ENCODE measurements at places on chromosomes 5 and 9.

- no peak for DNase-seq
These were observed 13.6 kb upstream of the CCDC180 start for GRCh38 chr9:97293818-97294217.

- no peak for DNase-seq
These were observed 13.1 kb upstream of the IFNA5 start for GRCh38 chr9:21317956-21318923.

- no peak for DNase-seq
These were observed 121.5 kb downstream of the MAST4 start for GRCh38 chr5:66717455-66718373.

DNA sequence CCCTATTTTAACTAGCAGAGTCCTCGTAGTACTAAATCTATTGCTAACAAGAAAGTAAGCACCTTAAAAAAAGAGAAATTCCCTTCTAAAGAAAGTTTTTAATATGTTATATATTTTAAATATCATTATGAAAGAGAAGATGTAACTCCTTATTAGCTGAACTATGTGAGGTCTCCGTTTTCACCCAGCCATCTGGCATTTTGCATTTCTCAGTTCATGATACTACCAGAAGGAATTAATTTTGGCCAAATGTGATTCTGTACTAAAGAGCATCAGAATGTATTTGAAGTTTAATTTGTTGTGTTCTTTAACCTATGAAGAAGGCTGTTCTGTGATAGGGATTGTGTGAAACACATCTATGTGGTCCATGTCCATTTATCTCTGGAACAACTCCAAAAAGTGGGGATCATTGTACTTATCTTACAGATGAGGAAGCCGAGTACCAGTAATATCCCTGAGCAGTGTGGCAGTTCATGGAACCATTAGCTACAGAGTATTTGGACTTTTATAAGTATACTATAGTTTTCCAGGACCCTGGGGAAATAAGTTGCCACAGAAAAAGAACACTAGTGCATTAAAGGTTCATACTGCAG is 29.8 kb downstream of the TNFAIP8 start:
- DNase-seq, result no peak

DNA sequence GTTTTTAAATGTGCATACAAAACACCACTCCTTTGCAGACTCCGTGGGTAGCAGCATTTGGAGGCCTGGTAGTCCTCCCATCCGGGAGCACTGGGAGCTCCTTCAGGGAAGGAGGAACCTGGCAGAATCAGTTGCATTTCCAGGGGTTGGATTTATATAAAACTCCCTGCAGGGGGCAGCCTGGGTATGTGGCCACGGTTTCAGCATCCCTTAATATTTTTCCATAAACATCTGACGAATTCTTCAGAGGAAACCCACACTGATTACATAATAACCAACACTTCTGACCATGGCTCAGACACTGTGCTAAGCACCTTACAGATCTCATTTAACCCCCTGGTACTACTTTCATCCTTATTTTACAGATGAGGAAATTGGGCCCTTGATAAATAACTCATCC is 6.1 kb upstream of the AFAP1L1 start:
- no peak for DNase-seq

GRCh38 chr5:134411228-134411545 is 494 bp downstream of the CDKN2AIPNL start:
- no peak for DNase-seq

GRCh38 chr5:73906277-73906676 is 280.3 kb downstream of the ARHGEF28 start:
- no peak for DNase-seq

DNA sequence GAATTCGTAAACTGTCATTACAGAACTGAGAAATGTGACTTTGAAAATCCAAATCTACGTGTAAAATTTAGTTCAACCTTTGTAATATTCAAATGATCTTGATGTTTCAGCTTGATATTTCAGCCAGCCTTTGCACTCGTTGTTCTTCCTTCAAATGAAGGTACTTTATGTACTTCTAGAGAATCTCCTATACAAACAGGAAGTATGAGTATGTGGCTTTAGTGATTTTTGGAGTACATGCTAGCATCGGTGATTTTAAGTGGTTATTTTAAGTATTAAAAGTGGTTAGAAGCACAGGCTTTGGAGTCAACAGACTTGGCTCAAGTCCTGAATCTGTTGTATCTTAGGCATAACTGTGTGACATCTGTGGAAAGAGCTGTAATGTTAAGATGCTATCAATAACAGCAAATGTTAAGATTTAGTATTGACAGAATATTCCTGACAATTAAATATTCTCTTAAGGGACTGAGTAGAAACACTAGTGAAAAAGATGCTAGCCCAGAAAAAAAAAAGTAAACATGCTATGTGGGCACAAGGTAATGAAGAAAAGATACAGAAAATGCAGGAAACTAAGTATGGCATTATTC is 398.0 kb downstream of the ADGRV1 start:
- no peak for DNase-seq

DNA sequence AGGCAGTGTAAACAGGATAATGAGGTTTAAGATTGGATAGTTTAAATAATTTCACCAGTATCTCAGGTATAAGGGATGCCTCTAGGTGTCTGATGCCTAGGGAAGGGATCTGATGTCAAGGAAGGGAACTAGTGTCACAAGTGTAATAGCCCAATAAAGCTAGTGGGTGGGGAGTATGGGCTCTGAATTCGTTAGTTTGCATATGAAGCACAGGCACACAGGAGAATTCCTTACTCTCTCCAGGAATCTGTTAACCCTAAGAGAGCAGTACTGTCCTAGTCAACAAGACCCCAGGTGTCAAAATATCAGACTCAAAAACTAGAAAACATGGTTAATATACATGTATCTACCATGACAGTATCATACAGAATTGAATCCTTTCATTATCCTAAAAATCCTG is 352.5 kb upstream of the CYLC2 start:
- DNase-seq, result no peak

DNA sequence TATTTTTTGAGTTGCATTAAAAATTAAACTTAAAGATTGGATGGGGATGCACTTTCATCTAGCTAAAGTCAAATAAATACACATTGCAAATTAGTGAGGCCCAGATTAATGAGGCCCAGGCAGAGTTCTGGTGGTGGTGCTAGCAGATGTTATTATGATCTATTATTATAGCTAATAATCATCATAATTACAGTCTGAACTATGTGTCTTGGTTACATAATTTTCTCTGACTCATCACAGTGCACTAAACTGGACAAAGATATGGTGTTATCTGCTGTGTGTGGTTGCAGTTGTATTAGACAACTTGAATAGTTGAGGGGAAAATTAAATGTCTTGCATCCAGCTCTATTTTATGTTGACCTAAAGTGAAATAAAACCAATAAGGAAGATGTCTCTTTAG is 568.8 kb downstream of the TLR4 start:
- no peak for DNase-seq

- DNase-seq, result no peak
These were observed 22.4 kb upstream of the SMIM15 start for GRCh38 chr5:61184708-61185107.

- no peak for DNase-seq
These were observed 38.4 kb upstream of the RXRA start for GRCh38 chr9:134287591-134288491.

DNA sequence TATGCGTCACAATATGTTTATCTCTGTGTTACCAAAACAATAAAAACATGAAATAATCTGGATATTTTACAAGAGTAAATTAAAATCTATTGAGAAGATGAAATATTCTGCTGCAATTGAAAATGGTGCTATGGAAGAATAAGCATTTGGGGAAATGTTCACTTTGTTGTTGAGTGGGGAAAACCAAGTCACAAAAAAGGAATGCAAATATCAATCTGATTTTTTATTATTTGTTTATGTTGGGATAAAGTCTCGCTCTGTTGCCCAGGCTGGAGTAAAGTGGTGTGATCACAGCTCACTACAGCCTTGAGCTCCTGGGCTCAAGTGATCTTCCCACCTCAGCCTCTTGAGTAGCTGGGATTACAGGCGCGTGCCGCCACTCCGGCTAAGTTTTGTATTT is 8.6 kb upstream of the F2RL1 start:
- DNase-seq, result no peak

- DNase-seq, result no peak
These were observed 14.3 kb upstream of the SLC36A3 start for GRCh38 chr5:151317871-151318270.

DNA sequence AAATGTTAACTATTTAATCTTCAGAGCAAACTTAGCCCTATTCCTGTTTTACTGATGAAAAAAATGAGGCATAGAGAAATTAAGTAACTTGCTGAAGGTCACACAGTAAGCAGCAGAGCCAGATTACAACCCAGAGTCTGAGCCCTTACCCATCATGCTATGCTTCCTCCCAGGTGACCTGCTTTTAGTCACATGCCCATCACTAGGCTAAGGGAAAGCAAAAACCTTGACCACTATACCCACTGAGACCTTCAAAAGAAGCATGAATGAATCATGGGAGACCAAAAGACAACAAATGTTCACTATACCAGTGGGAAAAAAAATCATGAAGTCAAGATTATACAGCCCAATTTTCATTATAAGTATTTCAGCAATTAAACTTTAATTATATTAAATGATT is 5.3 kb upstream of the HAUS6 start:
- DNase-seq, result no peak

- DNase-seq, result no peak
These were observed 110.0 kb downstream of the LURAP1L start for GRCh38 chr9:12884736-12885395.

GRCh38 chr5:171867786-171868185 is 82.2 kb downstream of the SMIM23 start:
- DNase-seq, result no peak

DNA sequence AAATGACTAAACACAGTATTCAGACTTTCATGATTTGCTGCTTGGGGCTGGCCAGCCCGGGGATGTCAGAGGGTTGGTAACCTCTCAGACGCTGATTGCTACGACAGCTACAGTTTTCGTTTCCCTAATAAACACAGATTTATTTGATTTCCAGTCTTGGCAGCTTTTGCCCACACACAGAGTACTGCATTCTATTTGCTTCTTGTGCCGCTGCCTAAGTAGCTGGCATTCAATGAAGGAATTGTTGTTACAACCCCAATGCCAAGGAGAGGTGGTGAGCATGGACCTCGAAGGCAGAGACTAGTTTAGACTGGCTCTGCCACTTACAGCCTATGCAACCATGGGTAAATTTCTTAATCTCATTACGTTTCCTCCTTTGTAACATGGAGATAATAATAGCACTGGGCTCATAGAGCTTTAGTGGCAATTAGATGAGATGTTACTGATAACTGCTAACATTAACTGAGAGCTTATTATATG is 247.1 kb upstream of the PANK3 start:
- DNase-seq, result no peak

GRCh38 chr9:93141771-93142483 is 7.9 kb upstream of the NINJ1 start:
- DNase-seq, result no peak

DNA sequence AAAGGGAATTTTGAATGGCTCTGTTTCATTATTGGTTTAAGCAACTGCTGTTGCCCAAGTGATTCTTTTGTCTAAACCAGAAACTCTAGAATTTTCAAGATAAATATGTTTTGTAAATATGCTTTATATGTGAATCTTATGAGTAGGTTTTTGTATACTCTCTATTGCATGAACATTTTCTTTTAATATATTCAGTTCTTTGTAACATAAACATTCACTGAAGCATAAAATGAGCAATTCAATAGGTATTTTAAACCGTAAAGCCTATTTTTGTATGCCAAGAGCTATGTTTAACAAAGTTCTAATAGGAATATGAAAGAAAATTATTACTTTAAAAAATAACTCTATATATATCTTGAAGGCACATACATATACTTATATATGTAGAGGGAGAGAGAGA is 293.1 kb downstream of the PSAT1 start:
- no peak for DNase-seq

- no peak for DNase-seq
These were observed 417.4 kb upstream of the RIOK2 start for GRCh38 chr5:97600486-97600885.

DNA sequence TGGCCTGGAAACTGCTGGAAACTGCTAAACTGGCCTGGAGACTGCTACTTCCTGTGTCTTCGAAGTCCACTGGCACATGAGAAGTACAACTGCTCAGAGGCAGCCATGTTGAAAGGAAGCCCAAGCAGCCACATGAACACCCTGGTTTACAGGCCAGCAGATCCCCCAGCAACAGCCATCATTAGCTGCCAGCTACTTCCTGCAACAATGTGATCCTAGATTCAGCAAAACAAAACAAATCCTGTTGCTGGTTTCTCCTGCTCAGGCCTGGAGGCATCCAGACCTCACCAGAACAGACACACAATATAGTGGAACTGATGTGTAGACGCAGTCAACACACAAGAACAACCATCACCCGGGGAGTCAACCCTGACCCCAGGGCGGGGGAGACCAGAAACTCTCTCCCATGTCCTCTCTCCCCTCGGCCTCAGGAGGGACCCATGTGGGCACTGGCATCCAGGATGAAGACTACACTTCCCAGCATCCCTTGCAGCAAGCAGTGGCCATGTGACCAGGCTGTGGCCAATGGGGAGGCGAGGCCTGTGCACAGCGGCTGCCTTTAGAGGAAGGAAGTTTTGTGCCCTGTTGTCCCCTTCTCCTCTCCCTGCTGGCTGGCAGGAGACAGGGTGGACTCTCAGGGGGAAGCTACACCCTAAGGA is 9.2 kb upstream of the LCN15 start:
- peak; percentile 10 for DNase-seq

GRCh38 chr5:137393196-137393993 is 105.7 kb downstream of the SPOCK1 start:
- DNase-seq, result no peak

DNA sequence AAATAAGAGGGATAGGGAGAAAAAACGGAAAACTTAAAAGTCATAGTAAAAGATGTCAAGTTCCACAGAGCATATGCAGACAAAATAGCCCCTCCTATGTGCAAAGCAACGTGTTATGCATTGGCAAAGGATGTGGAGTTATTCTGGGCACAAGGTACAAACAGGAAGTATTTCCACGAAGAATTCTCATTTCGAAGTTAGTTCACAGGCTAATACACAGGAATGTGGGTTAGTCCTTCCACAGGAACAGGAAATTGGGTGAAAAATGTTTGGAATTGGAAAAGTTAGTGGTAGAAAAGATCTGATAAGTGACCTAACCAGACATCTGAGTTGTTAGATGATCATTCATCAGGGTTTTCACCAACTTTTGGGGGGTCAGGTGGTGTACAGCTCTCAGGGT is 326.6 kb downstream of the EBF1 start:
- DNase-seq, result no peak

GRCh38 chr9:2291980-2292704 is 277.0 kb downstream of the SMARCA2 start:
- DNase-seq, result no peak

GRCh38 chr9:120857481-120857880 is 14.8 kb upstream of the PSMD5 start:
- DNase-seq, result no peak

DNA sequence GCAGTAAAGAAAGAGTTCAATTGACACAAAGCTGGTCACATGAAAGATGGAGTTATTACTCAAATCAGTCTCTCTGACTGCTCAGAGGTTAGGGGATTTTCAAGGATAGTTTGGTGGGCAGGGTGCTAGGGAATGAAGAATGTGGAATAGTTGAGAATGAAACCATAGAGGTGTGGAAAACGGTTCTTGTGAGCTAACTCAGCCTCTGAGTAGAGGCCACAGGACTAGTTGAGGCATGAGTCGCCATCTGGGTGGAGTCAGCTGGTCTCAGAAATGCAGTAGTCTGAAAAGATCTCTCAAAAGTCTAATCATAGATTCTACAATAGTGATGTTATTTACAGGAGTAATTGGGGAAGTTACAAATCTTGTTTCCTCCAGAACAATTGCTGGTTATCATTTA is 178.9 kb upstream of the SPEF2 start:
- DNase-seq, result no peak

GRCh38 chr5:37893434-37894134 is 53.7 kb upstream of the GDNF start:
- no peak for DNase-seq

- DNase-seq, result no peak
These were observed 708.7 kb downstream of the CDH9 start for GRCh38 chr5:26329562-26330189.

Measured in stimulated activated CD8-positive, alpha-beta memory T cell treated with anti-CD3 and anti-CD28 coated beads, Interleukin-4, amount 100 ng/mL, for 24 hours (primary cell).